ENCODE measurements at places on chromosomes 4 and X.
A peak's percentile ranks its signal among the peaks of the same experiment; 100 is the strongest.

- no peak for DNase-seq
Observed at GRCh38 chr4:72631296-72631695, 62.3 kb upstream of the ADAMTS3 start.

DNA sequence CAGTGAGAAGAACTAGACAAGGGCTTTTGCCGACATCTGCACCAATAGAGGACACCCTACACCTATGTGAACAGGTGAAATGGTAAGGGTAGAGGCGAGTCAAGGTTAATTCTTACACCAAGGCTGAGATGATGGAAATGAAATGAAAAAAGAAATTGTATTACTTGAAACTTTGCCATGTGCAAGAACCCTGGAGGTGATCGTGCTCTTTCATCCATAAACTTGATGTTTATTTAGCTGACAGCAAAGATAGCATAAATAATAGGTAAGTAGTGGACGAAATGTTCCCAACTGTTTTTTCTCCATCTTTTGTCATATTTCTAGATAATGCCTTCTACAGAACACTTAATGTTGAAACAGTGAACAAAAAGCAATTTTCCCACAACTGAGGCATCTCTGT lies 162.5 kb downstream of the BANK1 start:
- no peak for DNase-seq

DNA sequence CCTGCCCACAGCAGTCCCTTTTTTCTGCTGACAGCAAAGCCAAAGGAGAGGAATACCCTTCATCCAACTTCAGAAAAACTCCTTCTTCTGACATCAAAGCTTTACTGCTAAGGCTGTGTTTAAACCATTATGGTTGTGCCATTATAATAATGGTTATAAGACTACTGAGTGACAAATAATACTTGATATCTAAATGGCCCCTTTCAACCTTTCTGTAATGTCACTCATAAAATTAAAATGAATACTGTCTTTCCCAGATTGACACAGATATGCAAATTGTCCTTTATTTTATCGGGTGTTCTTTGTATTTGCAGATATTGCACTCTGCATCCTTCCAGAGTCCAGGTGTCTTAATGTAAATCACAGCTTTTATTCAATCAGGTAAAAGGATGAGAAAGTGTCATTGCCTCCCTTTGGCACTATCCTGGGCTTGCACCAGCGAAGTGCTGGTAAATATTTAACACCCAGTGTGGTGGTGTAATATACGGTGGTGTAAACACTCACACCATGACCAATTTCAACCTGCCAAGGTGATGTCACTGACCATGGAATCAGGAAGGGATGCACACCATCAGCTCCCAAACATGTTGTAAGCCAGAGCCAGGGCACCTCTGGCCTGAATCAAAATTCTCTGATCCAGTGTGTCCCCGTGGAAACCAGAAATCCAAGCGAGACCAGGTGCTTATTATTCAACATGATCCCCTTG lies 139.4 kb upstream of the TENM3 start:
- DNase-seq: no peak

DNA sequence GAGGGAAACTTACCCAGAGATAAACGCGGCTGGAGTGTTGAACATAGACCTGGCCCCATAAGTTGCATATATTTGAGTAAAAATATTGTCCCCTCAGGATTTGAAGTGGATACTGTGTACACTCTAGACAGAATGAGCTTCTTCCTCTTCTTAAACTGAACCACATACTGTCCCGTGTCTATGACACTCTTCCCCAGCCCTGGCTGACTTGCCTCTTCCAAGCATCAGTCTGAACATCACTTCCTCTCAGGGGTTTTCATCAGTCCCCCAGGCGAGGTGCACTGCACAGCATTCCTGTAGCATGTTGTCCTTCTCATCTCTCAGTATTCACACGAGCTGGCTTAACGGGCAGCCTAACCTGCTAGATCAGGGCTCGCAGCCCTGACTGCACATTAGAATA lies 80.5 kb upstream of the TMEM150C start:
- no peak for DNase-seq

GRCh38 chr4:79210636-79211049 lies 115.2 kb downstream of the NAA11 start:
- no peak for DNase-seq

GRCh38 chrX:40127052-40127451 lies 29.3 kb upstream of the BCOR start:
- DNase-seq: peak; percentile 27

DNA sequence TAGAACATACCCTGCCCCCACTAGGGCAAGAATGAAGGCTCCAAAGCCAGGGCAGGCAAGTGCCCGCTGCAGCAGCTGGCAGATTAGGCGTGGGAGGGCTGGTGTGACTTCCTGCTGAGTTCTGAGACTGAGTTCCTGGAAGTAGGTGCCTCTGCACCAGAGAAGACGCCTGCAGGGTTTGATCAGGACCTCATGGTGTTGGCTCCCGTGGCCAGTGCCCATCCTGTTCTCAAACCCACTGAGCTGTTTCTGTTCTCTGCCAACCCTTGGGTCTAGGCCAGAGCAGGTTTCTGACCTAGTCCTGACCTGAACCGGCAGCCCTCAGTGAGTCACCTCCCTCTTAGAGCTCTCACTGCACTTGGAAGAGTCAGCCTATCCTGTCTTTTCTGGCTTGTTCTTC lies 220.7 kb downstream of the HS6ST2 start:
- DNase-seq: peak; percentile 26

- DNase-seq: no peak
Observed at GRCh38 chr4:21041708-21042107, 341.4 kb downstream of the PACRGL start.

- DNase-seq: no peak
Observed at GRCh38 chr4:77229433-77229832, 72.4 kb downstream of the CCNG2 start.

- peak; percentile 20 for DNase-seq
Observed at GRCh38 chrX:386239-386767, 404 bp downstream of the PPP2R3B start.

- peak; percentile 90 for DNase-seq
Observed at GRCh38 chr4:7070729-7071511, 3.1 kb upstream of the GRPEL1 start.

DNA sequence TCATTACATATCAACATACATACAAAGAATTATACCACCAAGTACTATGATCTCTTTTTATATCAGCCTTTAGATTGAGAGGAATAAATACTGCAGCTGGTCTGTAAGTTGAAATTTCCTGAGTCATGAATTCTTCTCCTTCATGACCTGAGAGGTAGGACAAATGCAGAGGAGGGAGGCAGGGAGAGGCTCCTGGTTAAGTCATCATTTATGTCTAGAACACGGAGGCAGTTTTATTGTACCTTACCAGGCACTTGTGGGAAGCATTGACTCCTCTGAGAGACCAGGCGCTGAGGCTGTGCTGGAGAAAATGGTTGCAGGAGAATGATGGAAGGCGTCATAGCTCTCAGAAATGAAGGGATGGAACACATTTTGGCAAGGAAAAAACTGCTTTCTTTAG lies 12.5 kb upstream of the CASK start:
- DNase-seq: no peak

DNA sequence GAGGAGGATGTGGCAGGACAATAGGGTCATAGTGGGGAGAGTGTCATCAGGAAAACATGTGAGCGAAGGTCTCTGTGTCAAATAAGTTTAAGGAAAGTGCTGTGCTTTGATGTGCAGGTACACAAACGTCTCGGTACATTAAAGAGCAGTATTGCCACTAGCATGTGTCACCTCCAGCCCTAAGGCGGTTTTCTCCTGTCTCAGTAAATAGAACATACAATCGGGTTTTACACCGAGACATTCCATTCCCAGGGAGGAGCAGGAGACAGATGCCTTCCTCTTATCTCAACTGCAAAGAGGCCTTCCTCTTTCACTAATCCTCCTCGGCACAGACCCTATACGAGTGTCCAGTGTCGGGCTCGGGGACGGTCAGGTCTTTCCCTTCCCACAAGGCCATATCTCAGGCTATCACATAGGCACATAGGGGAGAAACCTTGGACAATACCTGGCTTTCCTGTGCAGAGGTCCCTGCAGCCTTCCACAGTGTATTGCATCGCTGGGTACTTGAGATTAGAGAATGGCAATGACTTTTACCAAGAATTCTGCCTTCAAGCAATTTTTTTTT lies 684.5 kb downstream of the PDHA2 start:
- no peak for DNase-seq

DNA sequence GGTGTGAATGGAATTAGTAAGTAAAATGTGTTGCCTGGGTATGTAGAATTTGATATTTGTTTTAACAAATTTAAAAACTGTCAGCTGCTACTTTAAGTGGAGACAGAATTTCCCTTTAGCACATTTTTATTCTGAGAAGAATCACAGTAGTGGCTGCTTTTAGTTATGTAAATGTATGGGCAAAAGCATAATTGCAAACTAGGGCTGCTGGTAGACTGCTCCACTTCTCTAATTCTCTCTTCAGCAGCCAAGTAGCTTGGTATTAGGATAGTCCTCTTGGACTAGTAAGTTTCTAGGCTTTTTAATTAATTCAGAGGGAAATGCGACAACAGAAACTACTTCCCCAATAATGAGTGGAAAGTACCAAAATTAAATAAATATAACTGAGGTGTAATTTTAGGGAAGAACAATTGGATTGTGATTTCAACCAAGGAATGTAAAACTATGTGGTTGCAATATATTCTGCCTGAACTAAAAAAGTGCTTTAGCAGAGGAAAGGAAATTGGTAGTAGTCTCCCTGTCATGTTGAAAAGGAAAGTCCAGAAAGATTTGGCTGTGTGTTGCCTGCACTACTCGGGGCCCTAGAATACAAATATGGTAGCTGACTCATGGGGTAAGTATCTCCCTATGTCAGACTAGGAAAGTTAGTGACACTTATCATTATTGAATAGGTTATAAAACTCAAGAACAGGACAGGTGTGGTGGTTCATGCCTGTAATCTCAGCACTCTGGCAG lies 9.2 kb upstream of the EIF4E start:
- DNase-seq: no peak

- no peak for DNase-seq
Observed at GRCh38 chrX:43835559-43835958, 46.7 kb downstream of the MAOB start.

GRCh38 chr4:164771088-164771487 lies 17.2 kb downstream of the SMIM31 start:
- DNase-seq: no peak

GRCh38 chrX:101749436-101749835 lies 89.8 kb upstream of the ARMCX2 start:
- DNase-seq: no peak

DNA sequence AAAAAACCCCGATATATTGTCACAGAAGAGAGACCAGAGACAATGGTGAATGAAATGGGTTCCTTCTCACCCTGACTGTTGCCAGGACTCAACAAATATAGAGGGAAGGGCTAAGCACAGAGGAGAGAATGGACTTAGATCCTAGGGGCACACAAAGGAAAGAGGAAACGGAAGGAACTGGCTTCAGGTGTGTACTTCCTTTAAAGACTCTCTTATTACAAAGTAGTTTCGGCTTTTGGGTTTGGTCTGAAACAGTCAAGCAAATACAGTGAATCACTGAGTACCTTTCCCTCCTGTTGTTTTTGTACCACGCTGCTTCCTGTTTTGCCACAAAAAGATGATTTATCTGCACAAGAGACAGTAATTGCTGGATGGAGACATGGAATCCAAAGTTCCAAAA lies 46.1 kb upstream of the S100G start:
- DNase-seq: no peak
